ENCODE measurements at places on chromosomes 7 and 10.

GRCh38 chr10:32109603-32110002 lies 53.4 kb upstream of the KIF5B start:
- no peak for DNase-seq

- DNase-seq = no peak
Observed at GRCh38 chr7:29332042-29332811, 137.7 kb downstream of the CHN2 start.

DNA sequence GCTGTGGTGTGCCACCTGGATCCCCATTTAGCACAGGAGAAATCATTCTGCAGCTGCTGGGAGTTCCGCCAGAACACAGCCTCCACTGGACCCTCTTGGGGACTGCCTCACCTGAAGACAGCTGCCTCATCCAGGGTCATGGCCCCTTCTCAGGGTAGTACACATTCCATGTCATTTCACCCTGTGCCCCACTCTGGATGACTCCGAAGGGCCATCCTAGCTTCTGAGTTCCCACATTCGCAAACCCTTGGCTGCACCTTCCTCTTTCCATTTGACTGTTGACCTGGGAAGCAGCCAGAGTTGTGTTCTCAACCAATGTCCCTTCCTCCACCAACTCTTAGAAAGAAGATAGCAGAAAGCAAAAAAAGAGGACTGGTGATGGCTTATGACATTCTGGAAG lies 125.6 kb upstream of the TBX20 start:
- DNase-seq = no peak

- DNase-seq = no peak
Observed at GRCh38 chr10:26232174-26232573, 15.6 kb downstream of the GAD2 start.

- no peak for DNase-seq
Observed at GRCh38 chr7:118575393-118575948, 351.0 kb downstream of the ANKRD7 start.

- DNase-seq = no peak
Observed at GRCh38 chr10:5092848-5093790, 1.1 kb upstream of the AKR1C3 start.

DNA sequence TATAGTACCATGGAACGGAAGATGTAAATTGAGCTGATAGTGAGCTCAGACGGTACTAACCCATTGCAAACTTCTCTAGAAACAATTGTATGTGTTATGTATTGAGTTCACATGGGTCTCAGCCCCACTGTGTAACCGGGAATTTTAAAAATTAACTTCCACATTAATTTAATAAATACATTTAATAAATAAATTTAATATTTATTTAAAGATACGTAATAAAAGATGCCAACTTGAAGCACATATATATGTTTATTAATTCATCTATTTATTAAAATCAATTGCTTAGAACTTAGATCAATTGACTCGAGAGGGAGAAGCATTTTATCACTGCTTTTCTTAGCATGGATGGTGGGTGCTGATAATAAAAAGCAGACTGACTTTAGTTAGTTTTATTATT lies 170.1 kb upstream of the NPVF start:
- no peak for DNase-seq

DNA sequence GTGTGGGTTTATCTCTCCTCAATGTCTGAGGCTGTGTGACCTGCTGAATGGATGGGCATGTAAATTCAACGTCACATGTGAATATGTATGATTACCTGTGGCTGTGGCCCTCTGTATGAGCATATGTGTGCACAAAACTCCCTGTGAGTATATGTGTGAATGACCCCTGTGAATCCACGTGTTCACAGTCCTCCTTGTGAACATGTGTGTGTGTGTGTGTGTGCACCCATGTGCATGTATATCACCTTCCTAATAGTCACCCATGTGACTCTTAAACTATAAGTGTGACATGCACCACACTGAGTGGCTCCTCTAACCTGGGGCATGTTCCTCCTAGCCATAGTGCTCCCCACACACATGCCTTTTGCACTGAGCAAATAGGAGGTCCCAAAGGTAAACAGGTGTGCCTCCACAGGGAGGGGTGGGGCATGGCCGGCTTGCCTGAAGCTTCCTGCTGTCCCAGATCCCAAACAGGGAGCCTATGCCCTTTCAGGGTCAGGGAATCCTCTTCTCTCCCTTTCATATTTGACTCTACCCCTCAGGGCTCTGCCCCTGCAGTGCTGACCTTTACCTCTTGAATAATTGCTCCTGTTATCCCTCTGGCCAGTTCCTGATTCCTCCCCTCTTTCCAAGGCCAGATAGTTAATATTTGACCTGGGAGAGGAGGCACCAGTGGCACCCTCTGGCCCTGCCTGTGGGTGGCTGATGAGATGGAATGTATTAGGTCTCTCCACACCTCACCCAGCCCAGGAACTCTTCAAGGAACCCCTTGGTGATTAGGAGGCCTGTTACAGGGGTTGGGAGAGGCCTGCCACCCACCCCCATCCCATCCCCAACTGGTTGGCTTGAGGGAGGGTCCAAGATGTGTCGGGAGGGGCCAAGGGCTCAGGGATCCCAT lies 1.9 kb downstream of the SEMA4G start:
- no peak for DNase-seq

DNA sequence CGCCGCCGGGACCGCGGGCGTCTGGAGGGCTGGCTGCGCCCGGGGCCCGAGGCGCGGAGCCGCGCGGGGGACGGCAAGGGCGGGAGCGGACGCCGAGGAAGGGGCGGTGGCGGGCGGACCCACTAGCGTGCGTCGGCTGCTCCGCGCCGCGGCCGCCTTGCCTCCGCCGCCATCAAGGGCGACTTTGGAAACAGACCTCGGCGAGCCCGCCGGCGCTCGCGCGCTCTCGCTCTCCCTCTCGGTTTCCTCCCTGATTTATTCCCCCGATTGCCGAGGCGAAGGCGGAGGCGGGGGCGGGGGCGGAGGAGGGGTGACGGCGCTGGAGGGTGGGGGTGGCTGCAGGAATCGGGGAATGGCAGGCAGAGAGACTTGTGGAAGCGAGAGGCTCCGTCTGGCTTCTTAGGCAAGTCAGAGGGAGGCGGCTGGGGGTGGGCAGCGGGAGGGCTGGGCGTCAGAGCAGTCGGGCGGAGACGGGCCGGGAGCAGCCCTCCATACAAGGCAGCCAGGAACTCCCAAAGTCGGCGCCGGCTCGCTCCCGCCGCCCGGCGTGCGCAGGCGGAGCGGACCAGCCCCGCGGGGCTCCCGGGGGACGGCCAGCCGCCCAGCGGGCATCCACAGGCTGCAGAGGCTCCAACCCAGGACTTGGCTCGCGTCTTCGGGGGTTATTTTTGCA lies at the start of gene CACNA2D1:
Gene CACNA2D1, minus strand, starts transcription at position 231 of the 673 bp plus-strand sequence.
- no peak for DNase-seq
